Adrenal gland (tissue), 19 donors: ENCODE measurements at places on chromosomes 5 and 9. TPM values are rescaled to one million over a fixed set of nuclear protein-coding genes. Genes with fewer than 3 reads are reported as not detected.

SH3TC2 gene
- 0.79 TPM for total RNA-seq

IFNB1 gene
- total RNA-seq: not detected

RORB gene
- 7.1 TPM for total RNA-seq

OTP gene
- total RNA-seq: not detected

IFNA10 gene
- total RNA-seq: not detected

NEUROG1 gene
- not detected for total RNA-seq

ANKRD20A1 gene
- not detected for total RNA-seq

PHF24 gene
- 0.68 TPM for total RNA-seq

CCL27 gene
- 0.38 TPM for total RNA-seq

DNA sequence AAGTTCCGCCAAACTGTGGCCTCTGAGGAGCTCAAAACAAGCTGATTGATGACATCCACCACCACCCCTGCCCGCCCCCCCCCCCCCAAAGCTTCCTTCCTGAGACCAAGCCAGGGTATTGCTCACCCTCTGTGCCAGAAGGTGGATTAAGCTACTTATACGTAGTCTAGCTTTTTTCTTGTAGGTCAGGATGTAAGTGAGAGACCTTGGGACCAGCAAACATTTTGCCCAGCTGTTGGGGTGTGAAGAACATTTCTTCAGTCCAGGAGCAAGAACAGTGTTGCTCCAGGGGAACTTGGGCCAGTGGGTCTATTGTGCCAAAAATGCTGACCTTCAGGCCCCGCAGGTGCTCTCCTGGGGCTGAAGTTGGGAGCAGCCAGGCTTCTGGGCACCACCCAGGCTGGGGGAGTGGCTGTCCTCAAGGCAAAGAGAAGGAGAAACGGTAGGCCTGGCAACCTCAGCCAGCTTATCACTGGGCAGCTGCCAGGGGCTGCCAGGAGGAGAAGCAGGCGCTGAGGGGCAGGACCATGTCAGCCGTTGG is 18.0 kb downstream of the NEURL1B start:
- peak; percentile 75 for DNase-seq

DNA sequence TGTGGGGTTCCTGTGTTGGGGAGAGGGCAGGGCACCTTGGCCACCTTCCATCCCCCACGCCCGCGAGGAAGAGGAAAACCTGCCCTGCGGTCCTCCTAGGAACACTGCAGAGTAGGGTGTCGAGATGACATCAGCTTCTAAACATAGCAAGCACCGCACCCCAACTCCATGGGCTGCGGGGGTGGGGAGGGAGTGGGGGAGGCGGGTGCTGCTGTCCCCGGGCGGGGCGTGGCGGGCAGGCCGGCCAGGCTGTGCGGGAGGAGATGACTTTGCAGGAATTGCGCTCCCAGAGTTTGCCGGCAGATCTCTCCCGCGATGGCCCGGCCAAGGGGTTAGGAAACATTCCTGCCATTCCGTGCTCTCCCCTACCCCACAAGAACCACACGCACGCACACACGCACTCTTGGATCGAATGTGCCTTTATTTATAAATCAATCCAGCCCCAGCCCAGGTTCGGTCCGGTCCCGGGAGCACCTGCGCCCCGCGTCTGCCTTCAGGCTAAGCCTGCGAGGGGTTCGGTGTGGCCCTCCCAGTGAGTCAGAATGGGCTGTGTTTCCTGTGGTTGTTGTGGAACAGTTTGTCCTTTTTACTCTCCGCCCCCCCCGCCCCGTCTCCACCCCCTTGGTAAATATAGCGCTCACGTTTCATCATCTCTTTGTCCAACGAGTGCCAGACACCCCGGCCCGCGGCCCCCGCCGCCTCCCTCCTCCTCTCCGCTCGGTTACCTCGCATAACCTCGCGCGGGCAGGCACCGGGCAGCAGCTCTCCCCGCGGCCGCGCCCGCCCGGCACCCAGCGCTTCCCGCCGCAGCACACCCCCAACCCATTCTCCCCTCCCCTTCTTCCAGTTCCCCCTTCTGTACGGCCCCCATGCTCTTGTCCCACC is 5.3 kb upstream of the KLF9 start:
- DNase-seq: peak; percentile 99

DNA sequence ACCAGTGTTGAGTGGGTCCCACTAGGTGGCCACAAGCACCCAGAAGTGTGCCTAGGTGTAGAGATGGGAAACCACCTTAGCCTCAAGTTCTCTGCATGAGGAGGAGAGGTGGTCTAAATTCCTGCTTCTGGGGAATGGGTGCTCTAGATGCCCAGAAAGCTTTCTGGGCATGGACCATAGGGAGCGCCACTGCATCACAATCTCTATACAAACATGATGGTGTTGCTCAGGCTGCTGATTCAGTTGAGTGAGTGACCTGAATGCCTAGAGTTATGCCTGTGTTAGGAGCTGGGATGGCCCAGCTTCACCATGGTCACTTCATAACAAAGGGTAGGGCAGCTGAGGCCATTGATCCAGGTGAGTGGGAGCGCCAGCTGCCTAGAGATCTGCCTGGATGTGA is 667.9 kb upstream of the ARRDC3 start:
- DNase-seq: no peak

DNA sequence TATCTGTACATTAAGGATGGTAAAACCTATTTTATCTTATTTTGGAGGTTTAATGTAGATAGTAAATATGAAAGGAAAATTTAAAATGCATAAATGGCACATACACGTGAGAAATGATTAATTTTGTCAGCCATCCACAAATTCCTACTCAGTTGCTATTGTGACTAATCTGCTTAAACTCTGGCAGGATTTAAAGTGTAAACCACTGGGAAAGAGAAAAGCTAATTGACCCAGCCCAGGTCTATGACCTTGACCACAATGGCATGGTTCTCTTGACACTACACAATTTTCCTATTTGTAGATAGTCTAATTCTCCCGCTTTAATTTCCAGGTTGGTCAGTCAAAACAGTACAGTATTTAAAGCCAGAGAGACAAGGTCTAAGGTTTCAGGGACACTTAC is 459.0 kb upstream of the KLF4 start:
- no peak for DNase-seq

GRCh38 chr9:4836676-4837075 is 43.9 kb downstream of the RCL1 start:
- DNase-seq: no peak

GRCh38 chr9:127568971-127569885 is 42.8 kb upstream of the STXBP1 start:
- peak; percentile 83 for DNase-seq

DNA sequence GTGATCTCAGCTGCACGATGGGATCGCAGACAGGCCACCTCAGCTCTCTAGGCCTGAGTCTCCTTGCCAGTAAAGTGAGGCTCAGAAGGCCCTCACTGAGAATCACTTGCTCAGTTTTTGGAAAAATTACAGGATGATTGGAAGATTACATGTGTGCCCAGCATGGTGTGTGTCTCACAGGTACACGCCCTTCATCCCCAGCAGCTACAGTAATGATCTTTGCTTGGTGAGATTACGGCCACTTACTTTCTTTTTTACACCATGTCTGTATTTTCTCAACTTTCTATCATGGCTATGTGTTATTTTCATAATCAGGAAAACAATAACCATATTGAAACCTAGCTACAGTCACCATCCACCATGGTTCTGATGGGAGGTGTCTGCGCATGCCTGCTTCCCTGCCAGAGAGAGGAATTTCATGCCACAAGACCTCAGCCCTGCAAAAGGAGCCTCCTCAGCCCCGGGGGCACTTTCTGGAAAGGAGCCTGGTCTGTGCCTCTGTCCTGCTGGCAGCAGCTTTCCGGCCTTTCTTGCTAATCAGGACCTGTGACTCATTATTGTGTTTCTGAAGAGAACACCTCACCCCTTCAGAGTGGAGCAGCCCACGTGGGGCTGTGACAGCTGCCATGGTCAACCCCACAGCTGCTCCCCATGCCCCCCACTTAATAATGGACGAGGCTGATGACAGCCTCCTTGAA is 64.2 kb upstream of the OLFM1 start:
- peak; percentile 53 for DNase-seq

GRCh38 chr5:157204765-157205164 is 24.1 kb downstream of the ITK start:
- no peak for DNase-seq

- DNase-seq: no peak
Measured at GRCh38 chr5:133114933-133115310, 63.1 kb downstream of the HSPA4 start.

- no peak for DNase-seq
Measured at GRCh38 chr9:132000659-132001058, 79.0 kb downstream of the MED27 start.

DNA sequence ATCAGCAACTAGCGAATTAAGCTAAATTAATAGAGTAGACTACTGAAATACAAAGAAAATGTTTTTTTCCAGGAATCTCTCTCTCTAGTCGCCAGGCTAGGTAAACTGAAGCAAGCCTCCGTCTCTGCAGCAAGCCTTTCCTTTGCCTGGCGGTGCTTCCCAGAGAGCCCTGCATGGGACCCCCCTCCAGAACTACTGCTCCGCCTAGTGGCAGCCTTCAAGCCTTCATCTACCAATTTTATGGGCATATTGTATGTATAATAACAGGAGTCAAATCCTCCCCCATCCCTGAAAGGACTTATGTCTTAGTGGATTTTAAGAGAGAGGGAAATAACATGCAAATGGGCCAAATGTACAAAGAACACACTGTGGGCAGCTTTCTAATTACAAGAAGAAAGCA is 241.9 kb downstream of the SAXO1 start:
- no peak for DNase-seq

- no peak for DNase-seq
Measured at GRCh38 chr5:173680660-173681242, 64.3 kb upstream of the BOD1 start.

DNA sequence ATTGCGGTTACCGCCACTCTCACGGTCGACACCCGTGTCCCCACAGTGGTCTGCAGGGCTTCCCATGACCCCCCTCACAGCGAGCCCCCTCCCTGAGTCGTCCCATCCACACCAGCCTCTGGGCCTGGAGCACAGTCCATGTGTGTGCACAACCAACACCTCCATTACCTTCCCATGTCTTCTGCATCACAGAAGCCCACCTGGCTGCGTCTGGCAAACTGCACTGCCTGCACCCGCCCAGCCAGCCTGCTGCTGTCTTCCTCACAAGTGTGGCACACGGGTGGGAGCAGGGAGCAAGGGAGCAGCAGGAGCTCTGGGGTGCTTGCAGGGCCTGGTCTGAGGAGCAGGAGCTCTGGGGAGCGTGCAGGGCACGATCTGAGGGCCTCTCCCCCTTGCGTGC is 415.3 kb upstream of the IRX4 start:
- DNase-seq: no peak

DNA sequence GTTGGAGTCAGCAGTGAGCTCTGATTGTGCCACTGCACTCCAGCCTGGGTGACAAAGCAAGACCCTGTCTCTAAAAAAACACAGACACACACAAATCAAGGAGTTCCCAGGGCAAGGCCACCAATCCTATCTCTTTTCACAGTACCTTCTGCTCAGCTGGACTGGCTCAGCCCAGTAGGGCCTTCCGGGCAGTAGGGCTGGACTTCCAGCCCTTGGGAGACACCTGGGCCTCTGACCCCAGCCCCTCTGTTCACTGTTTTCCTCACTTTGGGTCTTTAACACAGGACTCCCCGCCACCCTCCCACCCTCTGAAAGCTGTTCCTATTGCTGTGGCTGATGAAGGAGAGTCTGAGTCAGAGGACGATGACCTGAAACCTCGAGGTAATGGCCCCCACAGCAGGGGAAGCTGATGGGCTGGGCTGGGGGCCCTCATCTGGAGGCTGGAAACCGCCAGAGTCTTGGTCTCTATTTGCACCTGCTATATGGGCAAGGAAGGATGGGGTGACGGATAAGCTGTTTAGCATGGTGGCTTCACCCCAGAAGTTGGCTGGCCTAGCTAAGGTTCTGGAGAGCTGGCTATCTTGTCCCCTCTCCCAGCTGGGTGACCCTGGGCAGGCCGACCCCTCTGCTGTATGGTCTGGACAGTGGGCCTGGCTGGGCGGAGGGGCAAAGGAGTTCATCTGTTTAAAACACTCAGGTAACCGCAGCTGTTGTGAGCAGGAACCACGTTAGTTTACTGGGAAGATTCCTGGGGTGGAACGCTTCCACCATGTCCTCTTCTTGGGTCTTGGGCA is 25.6 kb downstream of the USP20 start:
- no peak for DNase-seq

DNA sequence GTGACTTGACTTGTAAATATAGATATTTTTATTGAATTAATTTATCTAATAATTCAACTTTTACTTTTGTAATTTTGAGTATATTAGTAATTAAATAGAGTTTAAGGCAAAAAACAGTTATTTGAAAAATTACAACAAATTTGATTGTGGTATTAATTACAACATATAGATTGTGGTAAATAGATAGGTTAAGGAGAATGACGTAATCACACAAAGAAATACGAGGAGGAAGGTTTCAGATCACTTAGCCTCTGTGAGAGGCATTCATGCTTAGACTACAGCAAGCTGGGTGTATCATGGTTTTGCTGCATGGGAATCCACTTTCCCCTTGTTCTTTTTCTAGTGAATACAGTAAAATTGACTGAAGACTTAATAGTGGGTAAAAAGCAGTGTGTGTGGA is 878.4 kb upstream of the EDIL3 start:
- no peak for DNase-seq

DNA sequence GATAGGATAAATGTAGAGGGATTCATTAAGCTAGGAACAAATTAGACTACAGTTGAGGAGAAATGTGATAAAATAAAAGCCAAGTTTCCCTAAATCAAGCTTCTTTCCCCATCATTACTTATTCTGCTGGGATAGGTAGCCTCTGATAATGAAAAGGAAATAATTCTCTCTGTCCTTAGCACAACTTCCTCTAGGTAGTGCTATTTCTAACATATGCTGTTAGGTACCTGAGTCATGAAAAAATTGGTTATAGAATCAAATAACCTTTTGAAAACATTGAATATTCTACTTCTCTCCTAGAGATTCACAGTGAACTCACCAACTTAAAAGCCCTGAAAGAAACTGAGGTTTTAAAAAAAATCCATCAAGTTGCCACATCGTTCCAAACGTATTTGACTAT is 1793.1 kb downstream of the EFNA5 start:
- DNase-seq: no peak

- no peak for DNase-seq
Measured at GRCh38 chr9:15755660-15756059, 202.8 kb downstream of the CCDC171 start.

DNA sequence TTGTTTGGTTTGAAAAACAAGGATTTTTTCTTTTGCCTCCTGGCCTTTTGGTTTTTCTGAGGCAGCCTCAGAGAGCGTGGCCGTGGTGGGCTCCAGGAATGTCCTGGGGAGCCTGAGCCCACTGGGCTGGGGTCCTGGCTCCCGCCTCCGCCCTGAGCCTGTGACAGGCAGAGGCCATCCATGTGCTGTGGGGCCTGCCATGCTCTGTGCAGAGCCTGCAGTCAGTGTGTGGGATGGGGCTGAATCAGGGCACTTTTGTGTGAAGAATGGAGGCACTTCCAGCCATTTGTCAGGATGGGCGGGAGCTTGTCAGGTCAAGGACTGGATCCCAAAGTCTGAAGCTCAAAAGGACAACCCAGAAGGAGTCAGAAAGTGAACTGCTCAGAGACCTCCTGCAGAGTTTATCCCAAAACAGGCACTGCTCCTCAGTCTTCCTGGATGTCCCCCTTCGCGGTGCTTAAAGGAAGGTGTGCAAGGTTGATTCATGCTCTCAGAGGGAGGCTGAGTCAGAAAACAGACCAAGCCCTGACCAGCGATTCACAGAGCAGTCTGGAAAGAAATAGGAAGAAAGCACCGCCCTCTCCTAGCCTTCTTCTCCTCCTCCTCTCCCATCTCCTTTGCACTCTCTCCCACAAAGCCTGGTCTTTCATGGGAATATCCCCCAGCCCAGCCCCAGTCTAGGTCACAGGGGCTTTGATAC is 53.2 kb downstream of the MVB12B start:
- no peak for DNase-seq
